ENCODE measurements at places on chromosomes 3 and 15.

DNA sequence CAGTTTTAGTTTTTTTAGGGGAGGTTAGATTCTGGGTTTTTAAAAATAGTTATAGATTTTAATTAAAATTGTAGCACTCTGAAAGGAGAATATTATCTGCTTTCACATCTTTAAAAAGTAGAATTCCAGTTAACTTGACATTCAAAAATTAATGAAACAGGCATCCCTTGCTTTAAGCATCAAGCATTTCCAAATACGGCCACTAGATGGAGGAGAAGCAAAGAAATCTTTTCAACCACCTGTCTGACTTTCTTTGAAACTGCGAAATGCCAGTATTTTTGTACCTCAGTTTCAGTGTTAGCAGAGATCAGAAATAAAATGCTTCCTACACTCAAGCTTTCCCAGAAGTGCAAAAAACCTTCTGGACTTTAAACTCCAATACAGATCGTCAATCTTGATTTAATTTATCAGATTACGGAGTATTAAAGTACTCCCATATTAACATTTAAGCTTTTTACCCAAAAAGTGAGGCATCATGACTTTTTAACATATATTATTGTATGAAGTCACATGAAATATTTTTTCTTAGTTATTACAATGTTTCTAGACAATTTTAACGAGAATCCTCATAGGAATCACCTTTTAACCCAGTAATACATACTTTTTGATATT, 153.3 kb downstream of the P3H2 start:
- DNase-seq: no peak

DNA sequence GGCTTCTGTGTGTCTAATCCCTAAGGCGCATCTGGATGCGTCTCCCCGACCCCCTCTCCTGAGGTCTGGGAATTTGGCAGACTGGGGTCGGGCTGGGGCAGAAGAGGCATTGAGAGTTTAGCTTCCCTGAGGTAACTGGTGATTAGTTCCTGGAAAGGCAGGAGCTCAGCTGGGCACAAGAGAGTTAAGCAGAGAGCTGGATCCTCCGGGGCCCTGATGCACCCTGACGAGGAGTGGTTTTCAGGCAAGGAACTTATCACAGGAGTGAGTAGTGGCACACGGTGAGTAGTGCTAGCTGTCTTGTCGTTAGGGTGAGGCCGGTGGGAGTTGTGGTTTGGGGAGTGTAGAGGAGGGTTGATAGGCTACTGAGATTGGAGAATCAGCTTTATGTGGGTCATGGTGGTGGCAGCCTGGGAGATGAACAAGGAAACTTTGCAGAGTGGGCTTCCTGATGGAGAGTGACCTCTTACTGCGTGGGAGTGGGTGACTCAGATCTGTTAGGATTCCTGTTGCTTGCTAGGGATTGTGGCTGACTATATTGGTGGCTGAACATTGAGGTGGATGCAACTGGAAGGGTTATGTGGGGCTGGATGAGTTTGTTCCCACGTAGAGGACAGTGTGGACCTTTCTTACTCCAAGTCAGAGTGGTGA, 897 bp downstream of the RAD54L2 start:
- peak; percentile 14 for DNase-seq

DNA sequence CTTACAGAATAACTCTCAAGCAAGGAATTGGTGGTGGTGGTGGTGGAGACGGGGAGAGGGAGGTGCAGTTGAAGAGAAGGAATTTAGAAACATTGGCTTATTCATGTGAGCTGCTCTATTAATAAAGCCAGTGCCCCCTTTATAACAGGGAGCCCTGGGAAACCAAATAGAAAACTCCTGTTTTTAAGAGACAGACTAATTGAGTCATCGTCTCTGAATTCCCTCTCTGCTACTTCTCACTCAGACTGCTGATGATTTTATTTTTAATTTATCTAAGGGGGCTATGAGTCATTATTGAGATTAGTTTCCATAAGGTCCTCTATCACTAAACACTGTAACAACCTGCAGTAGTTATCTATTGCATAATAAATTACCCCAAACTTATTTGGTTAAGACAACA, 145.9 kb upstream of the GALNT15 start:
- no peak for DNase-seq

GRCh38 chr15:60384053-60384452, 13.7 kb downstream of the ANXA2 start:
- no peak for DNase-seq
